ENCODE measurements at places on chromosomes 16 and 17.
A peak's percentile ranks its signal among the peaks of the same experiment; 100 is the strongest.

DNA sequence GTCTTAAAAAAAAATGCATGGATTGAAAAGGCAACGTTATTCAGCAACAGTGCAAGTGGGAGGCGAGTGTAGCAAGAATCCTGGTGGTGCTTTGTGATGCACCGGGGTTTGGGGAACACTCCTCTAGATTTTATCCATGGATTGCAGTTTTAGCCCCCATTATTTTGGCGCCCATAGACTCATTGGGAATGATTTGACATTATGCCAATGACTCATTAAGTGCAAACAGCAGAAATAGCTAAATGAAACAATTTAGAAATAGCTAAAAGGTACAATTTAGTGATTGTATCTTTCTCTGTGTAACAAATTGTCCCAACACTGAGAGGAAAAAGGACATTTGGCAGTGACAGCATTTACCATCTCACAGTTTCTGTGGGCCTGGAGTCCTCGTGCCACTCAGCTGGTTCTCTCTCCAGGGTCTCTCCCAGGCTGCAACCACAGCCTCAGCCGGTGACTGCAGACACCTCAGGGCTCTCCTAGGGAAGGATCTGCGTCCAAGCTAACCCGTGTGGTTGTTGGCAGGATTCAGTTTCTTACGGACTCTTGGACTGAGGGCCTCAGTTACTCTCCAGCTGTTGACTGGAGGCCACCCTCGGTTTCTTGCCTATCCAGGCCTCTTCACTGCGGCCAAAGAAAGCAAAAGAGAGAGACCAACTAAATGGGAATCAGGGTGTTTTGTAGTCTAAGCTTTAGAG lies 398.7 kb downstream of the SNX29 start:
- DNase-seq: no peak

DNA sequence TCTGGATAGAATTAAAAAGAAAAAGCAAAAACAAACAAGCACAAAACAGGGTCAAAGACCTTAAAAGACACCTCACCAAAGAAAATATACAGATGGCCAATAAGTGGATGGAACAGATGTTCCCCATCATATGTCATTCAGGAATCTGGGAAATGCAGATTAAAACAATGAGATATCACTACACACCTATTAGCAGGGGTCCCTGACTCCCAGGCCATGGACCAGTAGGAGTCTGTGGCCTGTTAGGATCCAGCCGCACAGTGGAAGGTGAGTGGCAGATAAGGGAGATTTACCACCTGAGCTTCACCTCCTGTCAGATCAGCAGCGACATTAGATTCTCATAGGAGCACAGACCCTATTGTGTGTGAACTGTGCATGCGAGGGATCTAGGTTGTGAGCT lies 167.9 kb downstream of the HS3ST4 start:
- DNase-seq: no peak

DNA sequence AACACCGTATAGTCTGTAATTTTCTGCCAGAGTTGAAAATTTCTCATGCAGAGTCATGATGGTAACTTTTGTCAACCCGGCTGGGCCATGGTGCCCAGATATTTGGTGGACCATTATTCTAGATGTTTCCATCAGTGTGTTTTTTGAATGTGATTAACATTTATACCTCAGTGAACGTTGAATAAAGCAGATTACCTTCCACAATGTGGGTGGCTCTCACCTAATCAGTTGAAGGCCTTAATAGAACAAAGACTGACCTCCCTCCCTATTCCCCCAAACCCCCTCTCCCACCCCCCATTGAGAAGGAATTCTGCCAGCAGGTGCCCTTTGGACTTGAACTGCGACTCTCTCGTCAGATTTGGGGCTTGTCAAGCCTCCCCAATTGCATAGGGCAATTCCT lies 6.4 kb upstream of the CA5A start:
- DNase-seq: no peak

DNA sequence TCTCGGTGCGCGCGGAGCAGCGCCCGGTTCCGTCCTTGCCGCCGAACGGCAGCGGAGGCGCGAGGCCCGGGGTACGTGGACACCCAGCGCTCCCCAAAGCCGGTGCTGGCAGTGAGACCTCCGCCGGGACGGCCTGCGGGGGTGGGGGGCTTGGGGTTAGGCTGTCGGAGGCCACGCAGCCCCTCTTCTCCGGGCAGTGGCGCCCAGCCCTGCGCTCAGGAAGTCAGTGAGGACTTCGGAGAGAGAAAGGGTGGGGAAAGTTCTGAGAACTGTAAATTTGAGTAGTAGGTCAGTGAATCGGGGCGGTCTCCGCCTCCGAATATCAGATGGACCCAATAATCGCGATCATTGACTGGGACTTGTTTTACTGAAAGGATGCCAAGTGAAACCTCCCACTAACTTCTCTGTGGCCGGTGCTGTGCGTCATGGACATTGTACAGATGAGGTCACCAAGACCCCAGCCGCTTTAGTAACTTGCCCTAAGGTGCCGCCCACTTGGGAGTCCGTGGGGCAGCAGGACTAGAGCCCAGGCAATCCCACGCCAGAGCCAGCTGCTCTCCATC lies 468 bp downstream of the IL4R start:
- peak; percentile 75 for DNase-seq

GRCh38 chr16:77790912-77791311 lies 2.5 kb downstream of the VAT1L start:
- DNase-seq: no peak
